Central memory CD4-positive, alpha-beta T cell (primary cell): ENCODE measurements at places on chromosomes 6 and 20.

DNA sequence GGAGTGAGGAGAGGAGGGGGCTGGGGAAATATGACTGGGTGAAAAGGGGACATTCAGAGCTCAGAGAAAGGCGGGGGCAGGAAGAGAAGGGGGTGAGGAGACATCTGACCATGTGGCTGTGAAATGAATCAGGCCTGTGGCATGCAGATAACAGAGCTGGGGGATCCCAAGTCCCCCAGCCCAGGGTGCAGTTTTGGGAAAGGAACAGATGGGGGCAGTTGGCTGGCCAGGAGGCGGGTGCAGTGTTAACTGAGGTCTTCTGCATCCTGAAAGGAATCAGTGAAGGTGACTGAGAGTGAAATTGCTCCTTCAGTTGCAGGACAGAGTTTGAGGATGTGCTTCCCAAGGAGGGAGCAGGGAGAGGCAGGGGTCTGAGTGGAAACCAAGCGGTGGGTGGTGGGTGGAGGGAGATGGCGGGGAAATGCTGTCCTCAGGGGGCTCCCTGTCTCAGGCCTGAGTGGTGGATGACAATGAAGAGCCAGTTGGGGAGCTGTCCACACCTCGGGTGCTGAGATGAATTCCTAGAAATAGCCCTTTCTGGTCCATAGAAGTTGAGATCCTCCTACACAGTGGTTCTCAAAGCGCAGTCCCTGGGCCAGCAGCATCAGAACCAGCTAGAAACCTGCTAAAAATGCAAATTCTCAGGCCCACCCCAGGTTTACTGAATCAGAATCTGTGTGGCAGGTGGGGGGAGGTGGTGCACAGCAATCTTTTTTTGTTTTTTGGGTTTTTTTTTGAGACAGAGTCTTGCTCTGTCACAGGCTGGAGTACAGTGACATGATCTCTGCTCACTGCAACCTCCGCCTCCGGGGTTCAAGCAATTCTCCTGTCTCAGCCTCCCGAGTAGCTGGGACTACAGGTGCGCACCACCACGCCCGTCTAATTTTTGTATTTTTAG, 26.0 kb upstream of the CCDC167 start:
- DNase-seq: no peak

DNA sequence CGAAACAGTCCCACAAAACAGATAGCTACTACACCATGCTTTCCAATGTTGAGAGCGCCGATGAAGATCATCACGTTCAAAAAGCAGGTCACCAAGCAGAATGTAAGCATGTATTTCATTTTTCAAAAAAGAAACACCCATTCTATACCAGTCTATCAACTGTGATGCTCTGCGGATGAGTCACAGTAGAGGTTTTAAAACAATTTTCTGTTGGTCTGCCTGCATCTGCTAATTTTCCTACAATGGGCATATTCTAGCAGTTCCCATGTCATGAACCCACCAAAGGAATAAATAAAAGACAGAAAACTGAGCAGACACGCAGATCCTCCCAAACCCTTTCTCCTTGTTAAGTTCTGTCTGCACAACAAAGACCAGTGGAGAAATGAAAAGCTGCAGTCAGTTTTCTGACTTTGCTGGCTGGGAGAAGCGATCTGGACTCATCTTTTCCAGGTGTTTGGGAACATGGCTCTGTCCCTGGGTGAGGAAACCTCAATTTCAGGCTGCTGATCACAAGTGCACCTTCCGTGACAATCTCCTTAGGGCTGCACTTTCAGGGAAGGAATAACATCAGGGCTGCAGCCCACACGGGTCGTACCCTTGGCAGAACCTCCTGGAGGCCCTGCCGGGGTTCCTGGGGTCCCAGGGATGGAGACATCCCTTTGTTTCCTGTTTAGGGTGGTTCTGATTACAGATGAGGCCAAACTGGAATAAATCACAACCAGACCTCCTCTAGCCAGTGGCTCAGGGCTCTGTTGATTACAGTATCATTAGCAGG, 200.1 kb downstream of the BMP7 start:
- no peak for DNase-seq

GRCh38 chr6:72560721-72561593, 60.9 kb upstream of the KCNQ5 start:
- no peak for DNase-seq

DNA sequence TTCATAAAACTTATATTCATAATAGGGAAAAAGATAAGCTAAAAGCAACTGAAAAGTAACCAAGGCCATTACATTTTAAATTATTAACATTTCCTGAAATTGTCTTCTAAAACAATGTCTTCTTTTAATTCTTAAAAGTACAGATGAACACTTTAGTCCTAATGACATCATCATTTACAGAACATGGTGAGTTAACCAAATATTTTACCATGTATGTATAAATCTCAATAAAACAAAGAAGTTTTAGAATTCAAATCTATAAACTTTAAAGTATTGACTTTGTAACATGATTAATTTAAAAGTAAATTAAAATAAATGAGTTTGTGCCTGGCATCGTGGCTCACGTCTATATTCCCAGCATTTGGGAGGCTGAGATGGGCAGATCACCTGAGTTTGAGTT, 125.9 kb upstream of the PRSS16 start:
- DNase-seq: no peak

- no peak for DNase-seq
Observed at GRCh38 chr20:44137266-44137801, 49.7 kb downstream of the JPH2 start.

- no peak for DNase-seq
Observed at GRCh38 chr6:23728707-23729106, 397.3 kb upstream of the NRSN1 start.

DNA sequence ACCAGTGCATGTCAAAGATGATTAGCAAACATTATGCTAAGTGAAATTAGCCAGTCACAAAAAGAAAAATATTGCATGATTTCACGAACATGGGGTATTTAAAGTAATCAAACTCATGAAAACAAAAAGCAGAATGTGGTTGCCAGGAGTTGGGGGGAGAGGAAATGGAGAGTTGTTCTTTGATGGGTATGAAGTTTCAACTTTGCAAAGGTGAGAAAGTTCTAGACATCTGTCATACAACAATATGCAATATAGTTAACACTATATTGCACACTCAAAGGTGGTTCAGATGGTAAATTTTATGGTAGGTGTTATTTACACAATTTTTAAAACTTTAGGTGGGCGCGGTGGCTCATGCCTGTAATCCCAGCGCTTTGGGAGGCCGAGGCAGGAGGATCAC, 13.4 kb upstream of the GCNT2 start:
- DNase-seq: no peak

- DNase-seq: no peak
Observed at GRCh38 chr6:137820425-137820824, 46.6 kb upstream of the TNFAIP3 start.

GRCh38 chr6:119463081-119463626, 113.6 kb upstream of the MAN1A1 start:
- DNase-seq: no peak

- DNase-seq: no peak
Observed at GRCh38 chr6:84007871-84008270, 25.7 kb upstream of the MRAP2 start.

DNA sequence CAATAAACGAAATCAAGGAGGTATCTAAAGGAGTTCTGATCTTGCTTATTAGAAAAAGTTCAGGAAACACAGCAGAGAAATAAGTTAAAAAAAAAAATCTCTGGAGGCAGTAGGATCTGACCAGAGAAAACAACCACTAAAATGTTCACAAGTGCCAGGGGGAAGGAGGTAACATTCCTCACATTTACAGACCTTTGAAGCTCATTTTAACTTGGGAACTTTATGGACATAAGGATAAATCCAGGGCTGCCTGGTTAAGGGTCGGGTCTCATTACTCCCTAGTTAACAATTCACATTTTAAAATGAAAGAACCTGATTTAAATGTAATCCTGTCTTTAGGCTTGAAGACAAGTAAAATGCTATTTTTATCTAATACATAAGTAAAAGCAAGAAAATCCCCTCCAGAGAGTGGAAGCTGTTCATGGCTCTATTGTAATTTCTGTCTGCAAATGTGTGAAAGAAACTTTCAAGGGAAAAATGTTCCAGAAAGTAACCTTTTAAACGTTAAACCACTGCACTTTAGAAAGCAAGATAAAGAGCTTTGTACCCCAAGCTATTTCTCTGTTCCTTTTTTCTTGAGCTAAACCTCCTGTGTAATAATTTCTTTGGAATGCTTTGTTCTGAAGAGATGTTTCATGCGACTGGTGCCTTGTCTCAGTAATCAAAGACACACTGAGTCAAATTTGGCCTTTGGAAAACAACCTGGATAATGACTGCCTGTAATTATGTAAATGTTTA, 38.2 kb downstream of the MYLIP start:
- no peak for DNase-seq

DNA sequence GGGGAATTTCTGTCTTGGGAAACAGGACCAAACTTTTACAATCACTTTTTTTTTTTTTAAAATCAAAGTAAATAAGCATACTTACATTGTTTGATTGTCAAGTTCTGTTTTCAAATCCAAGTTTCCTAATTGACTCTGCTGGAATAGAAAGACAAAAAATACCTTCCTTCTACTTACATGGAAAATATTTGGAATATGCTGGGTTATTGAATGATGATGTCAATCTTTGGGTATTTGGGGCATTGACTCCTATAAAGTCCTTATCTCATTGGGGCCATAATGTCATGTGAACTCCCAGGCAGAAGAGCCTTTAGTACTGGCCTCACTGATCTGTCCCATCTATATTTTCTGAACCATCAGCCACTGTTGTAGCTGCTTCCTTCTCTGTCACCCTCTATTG, 122.6 kb upstream of the NOX3 start:
- DNase-seq: no peak

DNA sequence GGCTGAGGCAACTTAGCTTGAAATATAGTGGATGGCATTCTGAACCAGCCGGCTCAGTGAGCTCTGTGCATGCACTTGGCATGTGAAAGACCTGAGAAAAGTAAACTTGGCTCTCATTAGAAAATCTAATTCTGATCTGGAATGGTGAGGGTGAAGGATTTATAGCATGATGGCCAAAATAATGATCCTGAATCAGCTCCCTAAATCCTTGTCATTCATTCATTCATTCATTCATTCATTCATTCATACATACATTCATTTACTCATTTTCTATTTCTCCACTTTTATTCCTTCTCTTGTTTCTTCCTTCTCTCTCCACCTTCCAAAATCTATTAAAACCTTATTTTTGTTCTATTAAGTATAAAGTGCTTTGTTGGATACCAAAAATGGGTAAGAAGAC, 681.1 kb downstream of the DHX35 start:
- DNase-seq: no peak

- DNase-seq: no peak
Observed at GRCh38 chr6:168649209-168649608, 208.2 kb downstream of the SMOC2 start.

GRCh38 chr6:80742481-80742880, 636.0 kb downstream of the BCKDHB start:
- no peak for DNase-seq

GRCh38 chr20:49682278-49682677, 31.4 kb downstream of the B4GALT5 start:
- DNase-seq: no peak

GRCh38 chr20:33568868-33569801, 79.2 kb downstream of the CBFA2T2 start:
- DNase-seq: no peak
